ENCODE measurements at places on chromosomes 4 and X.

GRCh38 chrX:82230013-82230412 is 1028.1 kb downstream of the SH3BGRL start:
- no peak for DNase-seq

DNA sequence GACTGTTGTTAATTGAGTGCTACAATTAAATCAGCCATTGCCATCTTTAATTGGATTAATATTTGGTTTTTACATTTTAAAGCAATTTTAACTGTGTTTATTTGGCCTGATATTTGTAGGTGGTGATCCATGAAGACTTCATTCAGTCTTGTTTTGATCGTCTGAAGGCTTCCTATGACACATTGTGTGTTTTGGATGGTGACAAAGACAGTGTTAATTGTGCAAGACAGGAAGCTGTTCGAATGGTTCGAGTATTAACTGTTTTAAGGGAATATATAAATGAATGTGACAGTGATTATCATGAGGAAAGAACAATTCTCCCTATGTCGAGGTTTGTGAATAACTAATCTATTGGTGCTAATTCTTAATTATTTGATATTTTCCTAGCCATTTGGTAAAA is 82.6 kb downstream of the USP9X start:
- DNase-seq: no peak

GRCh38 chr4:40412866-40413795 is 78.0 kb downstream of the CHRNA9 start:
- no peak for DNase-seq

GRCh38 chr4:147965056-147965455 is 233.2 kb downstream of the ARHGAP10 start:
- DNase-seq: peak; percentile 44

DNA sequence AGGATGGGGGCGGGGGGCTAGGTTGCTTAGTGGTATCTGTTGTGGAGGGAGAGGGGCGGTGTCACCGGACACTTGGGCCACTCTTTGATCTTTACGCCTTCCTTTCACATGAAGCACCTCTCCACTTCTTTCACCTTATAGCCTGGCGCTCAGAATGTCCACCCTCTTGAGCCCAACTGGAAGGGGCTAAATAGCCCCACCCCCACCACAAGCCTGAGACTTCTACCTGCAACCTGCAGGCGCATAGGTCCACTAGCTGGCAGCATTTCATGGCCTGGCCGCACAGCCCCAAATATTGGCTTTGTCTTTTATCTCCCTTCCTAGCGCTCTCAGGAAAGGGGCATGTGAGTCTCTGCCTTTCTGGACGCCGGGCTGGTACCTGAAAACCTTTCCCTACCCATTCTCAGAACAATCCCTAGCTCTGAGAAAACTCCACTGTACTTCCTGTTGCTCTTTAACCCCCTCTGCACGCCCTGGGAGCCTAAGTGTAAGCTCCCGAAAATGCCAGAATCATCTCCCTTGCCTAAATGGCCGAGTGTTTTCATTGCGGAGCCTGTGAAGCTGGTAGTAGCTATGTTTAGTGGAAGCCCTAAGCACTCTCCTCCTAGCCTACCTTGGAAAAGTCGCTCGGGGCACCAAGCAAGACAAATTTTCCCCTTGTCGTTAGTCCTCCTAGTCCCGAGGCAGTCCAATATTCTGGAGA is 1.2 kb upstream of the TRPC5 start:
- DNase-seq: no peak

DNA sequence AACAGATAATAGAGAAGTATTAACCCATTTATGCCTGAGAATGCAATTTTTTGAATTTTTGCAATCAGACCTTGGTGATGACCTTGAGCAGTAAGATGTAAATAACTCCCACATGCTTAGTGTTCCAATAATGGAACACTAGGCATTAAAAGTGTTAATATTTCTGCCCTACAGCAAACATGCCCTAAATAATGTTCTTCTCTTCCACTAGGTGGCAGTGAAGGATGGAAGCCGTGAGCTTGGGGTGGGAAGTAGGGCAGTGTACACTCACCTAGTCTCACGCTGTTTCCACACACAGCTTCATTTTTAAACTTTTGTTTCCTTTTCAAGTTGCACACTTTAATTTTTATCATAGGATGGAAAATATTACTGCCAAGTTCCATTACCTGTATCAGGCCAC is 613.1 kb upstream of the HS3ST1 start:
- DNase-seq: no peak

DNA sequence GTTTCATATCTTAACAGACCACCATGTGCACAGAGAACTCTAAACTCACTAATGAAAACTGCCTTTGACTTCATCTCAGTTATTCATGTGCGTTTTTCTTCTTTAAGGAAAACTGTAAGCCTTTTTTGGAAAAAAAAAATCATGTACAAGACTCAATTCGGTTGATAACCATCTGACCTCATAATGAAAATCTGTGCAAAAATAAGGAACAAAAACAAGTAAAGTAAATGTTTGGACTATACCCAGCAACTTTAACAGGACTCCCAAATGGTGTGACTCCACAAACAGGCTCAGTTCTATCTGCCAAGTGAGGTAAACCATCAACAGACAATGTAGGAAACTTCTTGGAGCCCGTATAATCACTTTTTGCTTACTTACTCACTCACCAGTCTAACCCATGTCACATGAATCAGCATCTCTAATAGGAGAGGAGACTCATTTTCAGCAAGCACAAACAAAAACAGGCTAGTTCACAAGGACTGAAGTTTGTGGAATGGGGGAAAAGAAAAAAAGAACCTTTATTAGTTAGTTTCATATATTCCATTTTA is 9.3 kb downstream of the APOO start:
- DNase-seq: no peak

GRCh38 chr4:185534866-185535611 is at the start of gene PDLIM3:
TSS of gene PDLIM3 (minus strand) at chr4:185535507. CDS start at chr4:185535434, 73 bp downstream.
- peak; percentile 32 for DNase-seq

GRCh38 chrX:96619588-96619987 is 65.1 kb upstream of the DIAPH2 start:
- no peak for DNase-seq

GRCh38 chr4:116444117-116444516 is 641.3 kb downstream of the TRAM1L1 start:
- no peak for DNase-seq

- no peak for DNase-seq
Measured at GRCh38 chrX:102860235-102860634, 76.8 kb upstream of the RAB40AL start.

DNA sequence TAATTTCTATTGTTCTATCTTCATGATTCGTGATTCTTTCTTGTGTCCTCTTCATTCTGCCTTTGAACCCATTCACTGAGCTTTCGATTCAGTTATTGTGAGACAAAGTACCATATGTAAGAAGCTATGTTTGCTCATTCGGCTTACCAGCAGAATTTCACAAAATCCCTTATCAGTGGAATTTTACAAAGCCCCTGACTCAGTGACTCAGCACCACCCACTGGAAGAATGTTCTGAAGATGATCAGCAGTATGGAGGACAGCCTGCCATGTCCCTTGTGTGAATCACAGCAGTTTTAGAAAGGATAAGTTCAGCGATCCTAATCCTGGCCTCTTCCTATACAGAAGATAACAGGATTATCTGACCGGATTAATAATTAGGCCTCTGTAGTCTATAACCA is 5.8 kb upstream of the UXT start:
- no peak for DNase-seq

- no peak for DNase-seq
Measured at GRCh38 chrX:150352114-150352513, 11.0 kb upstream of the MAMLD1 start.

DNA sequence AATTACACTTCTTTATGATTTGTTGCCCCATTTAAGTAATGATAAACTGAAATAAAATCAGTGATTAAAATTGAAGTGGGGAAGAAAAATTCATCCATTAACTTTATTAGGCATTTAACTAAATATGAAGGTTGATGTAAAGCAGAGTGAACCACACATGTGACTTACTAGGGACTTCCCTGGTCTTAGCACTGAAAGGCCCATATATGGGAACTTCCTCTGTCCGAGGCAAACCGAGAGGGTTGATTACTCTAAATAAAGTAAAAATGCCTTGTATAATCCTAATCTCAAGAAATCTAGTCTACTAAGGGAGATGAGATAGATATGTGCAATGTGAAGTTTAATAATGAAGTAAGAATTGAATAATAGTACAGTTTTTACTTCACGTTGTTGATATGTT is 403.9 kb upstream of the RPS6KA3 start:
- no peak for DNase-seq

DNA sequence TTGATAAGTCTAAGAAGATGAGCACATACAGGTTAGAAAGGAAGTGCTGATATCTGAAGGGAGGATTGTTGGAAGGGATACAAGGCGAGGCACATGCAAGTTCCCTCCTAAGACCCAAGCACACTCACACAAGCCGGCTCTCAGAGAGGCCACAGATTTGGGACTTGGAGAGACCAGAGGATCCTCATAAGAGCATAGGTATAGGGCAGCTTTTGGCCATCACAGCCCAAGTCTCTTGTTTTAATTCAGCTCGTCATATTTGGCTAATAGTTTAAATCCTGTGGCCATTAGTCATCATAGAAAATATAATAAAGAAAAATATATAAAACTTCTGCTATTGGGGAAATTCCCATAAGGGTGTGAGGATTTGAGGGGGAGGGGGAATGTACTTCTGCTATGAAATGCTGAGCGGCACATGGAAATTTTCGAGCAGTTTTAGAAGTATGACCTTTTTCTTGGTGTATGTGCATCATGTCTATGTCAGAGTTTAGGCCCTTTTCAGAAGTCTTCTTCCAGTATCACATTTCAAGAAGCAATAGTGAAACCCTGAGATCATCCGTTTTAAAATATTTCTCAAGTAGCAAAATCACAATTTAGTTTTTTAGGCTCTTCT is 97.7 kb downstream of the NFKB1 start:
- DNase-seq: no peak

DNA sequence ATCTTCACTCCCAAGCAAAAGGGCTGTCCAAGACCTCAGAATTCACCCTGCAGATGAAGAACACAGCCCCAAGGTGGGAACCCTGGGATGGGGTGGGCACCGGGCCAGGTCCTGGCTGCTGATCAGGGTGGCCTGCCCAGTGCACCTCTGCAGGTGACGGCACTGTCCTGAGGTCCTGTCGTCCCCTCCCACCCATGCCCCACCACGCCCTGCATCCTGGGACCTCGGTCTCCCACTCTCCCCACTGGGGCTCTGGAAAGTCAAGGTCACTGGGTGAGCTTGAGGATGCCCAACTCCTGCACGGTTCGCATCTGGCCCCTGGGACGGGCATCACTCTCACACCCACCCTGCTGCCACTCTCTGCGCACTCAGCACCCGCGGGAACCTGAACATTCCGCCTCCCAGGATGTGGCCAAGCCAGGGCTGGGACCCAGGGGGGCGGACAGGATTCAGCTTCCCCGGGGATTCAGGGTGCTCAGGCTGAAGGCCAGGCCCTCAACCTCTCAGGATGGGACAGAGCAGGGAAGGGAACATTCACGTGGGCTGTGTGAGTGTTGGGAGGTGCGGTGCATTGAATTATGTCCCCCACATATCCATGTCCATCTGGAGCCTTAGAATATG is 115.9 kb downstream of the CPZ start:
- DNase-seq: no peak

- no peak for DNase-seq
Measured at GRCh38 chrX:132877954-132878536, 80.4 kb downstream of the HS6ST2 start.

- no peak for DNase-seq
Measured at GRCh38 chr4:70818173-70818855, 21.4 kb downstream of the GRSF1 start.

- no peak for DNase-seq
Measured at GRCh38 chr4:2365054-2365912, 53.2 kb downstream of the ZFYVE28 start.

GRCh38 chr4:122851568-122851967 is 24.9 kb downstream of the FGF2 start:
- DNase-seq: no peak

DNA sequence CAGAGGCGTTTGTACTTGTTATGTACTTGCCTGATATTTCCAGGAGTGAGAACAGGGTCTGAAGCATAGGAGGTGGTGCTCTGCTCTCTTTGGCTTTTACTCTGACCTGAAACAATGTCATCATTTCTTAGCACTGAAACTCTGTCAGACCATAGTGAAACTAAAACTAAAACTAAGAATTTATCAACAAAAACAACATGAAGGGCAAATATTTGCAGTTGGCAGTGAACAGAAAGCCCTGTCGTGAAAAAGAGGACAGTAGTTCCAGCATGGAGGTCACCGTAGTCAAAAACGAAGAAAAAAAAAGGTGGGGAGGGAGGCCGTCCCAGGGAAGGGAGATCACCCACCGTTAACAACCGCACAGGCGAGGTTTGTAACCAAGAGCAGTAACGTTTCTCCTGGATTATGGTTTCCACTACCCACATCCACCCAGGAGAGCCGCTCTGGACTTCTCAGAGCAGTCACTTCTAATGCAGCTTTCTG is 97.5 kb downstream of the ANK2 start:
- peak; percentile 22 for DNase-seq

- DNase-seq: no peak
Measured at GRCh38 chr4:44662623-44663005, 11.2 kb upstream of the YIPF7 start.

- DNase-seq: no peak
Measured at GRCh38 chr4:83356899-83357661, 22.4 kb upstream of the HPSE start.

DNA sequence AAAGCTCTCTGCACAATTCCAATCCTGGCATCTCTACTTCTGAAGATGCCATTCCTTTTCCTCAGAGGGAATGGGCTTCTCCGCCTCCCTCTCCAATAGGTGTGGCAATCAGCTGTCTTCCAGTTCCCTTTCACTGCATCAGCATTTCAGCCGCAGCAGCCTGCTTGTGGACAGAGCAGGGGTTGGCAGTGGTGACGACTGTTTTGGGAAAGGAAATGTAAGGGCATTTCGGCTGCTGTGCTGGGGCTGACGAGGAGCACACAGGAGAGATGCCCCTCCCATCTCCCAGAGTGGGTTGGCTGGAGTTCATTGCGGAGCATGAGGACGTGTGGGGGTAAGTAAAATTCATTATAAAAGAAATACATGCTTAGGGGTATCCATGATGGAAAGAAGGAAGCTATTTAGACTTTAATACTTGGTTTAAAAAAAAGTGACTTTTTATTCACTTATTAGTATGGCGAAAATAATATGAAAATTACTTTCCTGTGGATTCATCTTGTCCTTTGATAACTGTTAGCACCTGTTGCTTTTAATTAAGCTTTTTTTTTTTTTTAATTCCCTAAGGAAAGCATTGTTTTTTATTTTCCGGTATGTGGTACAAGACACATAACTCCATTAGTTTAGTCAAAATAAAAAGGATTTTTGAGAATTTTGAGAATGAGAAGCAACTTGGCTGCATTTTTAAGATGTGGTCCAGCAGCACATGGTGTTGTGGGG is at the start of gene LIMCH1:
Gene LIMCH1, plus strand, starts transcription at position 141 of the 717 bp plus-strand sequence. CDS start 67,839 bp downstream, outside the sequence.
- DNase-seq: peak; percentile 7

DNA sequence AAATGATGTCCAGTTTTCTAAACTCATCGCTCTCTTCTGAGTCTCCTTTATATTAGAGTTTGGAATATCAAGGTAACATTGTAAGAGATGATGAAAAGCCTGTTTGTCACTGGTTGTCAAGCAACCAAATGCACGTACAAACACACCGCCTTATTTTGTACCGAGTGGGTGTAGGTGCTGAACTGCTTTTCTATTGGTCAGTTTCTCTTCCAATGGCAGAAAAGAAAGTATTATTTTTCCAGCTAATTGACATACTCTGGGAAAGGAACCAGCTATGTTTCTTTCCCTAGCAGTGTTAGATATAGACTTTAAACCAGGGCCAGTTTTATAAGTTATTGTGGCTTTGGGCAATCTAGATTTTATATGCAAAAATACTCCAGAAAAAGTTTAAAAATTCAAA is 6.6 kb upstream of the PPM1K start:
- peak; percentile 69 for DNase-seq

- DNase-seq: peak; percentile 34
Measured at GRCh38 chrX:49106930-49107329, 16.6 kb downstream of the GPKOW start.

Measured in body of pancreas (tissue), 4 donors.